ENCODE measurements at places on chromosomes 7 and 10.

DNA sequence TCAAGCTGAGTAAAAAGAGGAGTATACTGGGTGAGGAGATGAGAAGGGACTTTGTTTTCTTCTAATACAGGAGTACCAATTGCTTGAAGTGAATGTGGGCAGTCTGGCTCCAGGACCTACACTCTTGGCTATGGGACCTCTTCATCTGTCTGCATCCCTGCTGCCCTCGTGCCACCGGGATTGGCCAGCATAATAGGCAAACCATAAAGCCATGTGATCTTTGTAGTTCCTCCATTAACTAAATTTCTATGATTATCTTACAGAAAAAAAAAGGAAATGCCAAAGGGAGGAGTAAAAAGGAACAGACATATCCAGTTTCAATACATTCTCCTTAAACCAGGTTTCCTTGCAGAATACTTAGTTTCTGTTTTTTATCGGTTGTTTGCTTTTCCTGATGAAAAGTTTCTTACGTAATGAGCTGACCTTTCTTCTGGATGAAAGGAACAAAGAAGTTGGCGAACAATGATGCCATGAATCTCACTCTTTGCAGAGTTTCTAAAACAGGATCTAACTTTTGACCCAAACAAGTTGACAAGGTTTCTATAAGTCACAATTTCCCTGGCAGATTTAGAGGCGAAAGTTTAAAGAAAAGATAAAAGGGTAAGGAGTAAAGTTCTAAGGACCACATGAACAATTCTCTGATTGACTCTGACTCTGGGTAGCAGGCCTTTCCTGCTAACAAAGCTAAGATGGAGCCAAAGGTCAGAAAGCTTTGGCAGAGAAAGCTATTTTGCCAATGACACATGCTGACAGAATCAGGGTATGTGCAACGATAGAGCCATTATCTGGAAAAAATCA is 54.1 kb downstream of the LAMB1 start:
- DNase-seq, result no peak

GRCh38 chr10:16904639-16905061 is 87.4 kb upstream of the RSU1 start:
- no peak for DNase-seq

- no peak for DNase-seq
Observed at GRCh38 chr10:79608505-79609375, 2.0 kb upstream of the SFTPA1 start.

- DNase-seq, result no peak
Observed at GRCh38 chr10:71218651-71219050, 6.3 kb downstream of the UNC5B start.

- no peak for DNase-seq
Observed at GRCh38 chr7:108127461-108127860, 2.7 kb downstream of the LAMB4 start.

- no peak for DNase-seq
Observed at GRCh38 chr10:91495402-91495801, 85.3 kb downstream of the HECTD2 start.

- DNase-seq, result no peak
Observed at GRCh38 chr7:151632750-151633515, 113.2 kb upstream of the RHEB start.

- DNase-seq, result no peak
Observed at GRCh38 chr10:13564576-13564975, 22.2 kb upstream of the PRPF18 start.

GRCh38 chr10:132021504-132022143 is 39.9 kb upstream of the BNIP3 start:
- DNase-seq, result no peak
